HuH-7 (cell line): ENCODE measurements at places on chromosomes 13 and 19.

DNA sequence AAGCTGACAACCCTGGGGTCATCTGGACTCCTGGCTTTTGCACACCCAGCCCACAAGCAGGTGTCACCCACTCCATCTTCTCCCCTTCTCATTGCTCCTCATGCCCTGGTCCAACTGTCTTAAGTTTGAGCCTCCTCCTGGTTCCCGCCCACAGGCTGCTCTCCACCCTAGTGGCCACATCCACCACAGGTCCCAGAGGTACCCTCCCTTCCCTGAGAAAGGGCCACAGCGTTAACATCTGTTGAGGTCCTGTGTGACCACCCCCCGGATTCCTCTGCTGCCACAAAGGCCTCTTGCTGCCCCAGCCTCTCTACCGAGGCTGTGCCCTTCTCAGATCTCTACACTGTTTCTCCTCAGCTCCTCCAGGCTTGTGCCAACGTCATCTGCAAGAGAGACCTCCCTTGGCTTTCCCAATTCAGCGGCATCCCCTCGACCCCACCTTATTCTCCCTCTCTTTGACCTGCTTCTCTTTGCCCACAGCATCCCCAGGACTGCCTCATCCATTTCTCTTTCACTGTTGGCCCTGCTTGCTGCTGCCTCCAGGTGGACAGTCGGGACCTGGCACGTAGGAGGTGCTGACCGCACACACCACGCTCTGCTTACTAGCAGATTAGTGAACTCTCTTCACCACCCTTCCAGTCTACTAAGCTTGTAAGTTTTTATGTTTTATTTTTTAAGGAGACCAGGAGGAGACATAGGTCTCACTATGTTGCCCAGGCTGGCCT lies 33.3 kb downstream of the SUGP2 start:
- DNase-seq = peak; percentile 60

- DNase-seq = no peak
These were observed 18.3 kb upstream of the EIF3G start for GRCh38 chr19:10137751-10138682.

- no peak for DNase-seq
These were observed 3.7 kb upstream of the LYPD3 start for GRCh38 chr19:43469160-43469480.

DNA sequence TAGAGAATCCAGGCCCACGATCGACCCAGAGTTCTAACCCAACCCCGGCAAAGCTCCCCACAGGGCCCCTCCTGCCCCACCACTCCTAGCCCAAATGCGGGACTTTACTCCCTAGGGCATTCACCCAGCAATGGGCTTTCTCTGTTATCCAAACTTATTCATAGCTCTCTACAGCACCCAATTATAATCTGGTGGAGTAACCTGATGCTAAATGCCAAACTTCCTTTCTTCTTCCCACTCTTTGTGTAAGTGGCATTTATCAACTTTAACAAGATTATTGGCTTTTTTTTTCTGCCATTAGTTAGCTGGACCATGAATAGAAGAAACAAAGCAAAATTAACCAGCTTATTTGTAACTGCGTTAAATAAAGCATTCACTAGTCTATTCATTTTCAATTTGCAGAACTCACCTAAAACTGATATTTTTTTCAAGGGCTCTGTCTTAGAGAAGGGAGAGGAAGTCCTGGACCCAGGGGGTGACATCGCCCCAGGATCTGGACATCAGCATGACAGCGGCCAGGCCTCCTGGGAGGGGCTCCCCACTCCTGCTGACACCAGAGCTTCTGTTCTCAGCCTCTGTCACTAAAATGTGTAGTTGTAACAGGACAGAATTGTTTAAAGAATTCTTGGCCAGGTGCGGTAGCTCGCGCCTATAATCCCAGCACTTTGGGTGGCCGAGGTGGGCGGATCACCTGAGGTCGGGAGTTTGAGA lies 1.5 kb downstream of the FAM124A start:
- DNase-seq = no peak

DNA sequence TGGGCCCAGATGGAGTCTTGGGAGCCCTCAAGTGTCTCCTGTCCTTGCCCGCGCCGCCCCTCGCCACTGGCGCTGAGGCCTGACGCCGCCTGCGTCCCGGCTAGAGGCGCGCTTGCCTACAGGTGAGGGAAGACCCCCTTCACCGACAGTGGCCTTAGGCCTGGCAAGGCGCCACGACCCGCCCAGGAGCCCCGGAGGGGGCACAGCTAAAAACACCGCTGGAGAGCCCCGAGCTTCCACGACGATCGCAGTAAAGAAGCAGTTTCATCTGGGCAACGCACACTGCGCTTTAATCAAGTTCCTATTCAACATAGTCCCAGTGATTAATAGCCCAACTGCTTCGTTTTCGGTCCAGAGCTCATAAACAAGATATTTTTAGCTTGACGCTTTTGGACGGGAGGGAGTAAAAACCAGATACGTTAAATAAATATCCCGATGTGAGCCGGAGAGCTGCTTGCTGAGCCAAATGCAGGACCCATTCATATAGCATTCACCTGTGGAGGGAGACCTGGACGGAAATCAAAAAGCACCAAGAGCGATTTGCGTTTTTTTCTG lies 1.5 kb upstream of the CEBPA start:
- no peak for DNase-seq

DNA sequence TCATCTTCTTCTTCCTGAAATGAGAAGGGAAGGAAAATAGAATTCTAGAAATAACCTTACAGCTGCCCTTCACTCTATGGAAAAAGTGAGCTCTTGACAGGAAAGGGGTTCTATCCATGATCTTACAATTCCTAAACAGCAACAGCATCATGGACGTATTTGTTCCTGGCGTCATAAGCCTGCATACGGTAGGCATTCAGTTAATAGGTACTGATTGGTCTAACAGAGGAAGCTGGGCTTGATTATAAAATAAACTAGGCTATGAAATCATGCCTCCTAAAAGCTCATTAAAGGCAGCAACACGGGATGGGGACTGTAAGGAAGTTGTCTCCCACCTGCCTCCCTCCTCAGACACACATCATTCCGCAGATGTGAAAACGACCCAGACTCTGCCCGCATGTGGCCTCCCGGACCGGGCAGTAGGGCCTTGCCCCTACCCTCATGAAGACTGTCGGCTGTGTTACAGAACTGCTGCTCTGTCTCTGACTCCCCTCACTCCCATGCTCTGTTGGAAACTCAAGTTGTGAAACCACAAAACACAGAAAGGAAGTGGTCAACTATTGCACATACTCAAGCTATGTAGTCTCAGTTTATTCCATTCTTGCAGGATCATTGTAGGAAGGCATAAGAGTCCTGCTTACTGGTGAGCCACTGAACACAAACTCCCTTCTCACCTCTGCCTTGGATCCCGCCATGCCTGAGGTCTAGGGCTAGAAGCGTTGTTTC lies 129.8 kb downstream of the DLEU7 start:
- DNase-seq = no peak

DNA sequence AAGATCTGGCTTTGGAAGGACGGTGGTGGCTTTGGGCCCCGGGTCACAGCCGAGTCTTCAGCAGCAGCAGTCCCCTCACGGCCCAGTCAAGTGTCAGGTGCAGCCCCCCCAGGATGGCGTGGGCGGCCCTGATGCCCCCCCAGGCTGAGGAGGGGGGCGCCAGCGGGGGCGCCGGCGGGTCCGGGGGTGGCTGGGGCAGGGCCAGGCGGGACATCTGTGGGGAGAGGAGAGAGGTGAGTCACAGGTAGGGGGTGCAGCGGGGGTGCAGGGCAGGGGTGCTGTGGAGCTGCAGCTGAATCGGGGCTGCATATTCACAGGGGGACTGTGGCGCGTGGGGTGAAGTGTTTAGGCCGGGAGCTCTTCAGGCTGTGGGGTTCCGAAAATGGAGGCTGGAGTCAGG lies 2.9 kb upstream of the GARIN5B start:
- no peak for DNase-seq

DNA sequence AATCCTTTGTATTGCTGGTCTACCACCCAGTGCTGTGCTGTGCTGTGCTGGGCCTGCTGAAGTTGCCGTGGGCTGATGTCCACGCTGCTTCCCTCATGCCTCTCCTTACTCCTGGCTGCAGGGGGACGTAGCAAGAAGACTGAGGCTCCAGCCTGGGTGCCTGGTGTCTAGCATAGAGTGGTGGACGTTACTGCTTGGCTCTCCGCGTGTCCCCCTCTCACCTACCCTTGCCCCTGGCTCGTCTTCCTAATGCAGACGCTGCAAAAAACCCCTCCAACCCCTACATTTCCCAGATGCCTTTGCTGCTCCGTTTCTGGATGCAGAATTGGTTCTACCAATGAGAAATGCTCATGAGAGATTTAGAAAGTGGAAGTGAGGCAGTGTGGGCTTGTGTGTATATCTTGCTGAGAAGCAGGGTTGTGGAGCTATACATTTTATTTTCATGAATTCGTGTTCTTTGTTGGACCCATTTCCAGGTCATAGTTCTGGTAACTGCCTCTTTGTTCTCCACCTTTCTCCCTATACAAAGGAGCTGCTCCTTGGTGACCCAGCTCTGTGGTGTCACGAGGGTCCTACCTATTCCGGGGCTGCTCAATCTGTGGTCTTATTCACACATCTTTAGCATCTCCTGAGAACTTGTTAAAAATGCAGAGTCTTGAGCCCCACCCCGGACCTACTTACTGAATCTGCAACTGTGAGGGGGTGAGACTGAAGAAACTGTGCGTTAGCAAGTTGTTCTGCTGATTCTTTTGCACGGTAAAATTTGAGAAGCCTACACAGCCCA lies 7.9 kb upstream of the DENND1C start:
- DNase-seq = no peak

- DNase-seq = no peak
These were observed 17.2 kb upstream of the JUND start for GRCh38 chr19:18298601-18299000.

GRCh38 chr19:35451338-35452096 lies 3.5 kb downstream of the FFAR2 start:
- DNase-seq = no peak

DNA sequence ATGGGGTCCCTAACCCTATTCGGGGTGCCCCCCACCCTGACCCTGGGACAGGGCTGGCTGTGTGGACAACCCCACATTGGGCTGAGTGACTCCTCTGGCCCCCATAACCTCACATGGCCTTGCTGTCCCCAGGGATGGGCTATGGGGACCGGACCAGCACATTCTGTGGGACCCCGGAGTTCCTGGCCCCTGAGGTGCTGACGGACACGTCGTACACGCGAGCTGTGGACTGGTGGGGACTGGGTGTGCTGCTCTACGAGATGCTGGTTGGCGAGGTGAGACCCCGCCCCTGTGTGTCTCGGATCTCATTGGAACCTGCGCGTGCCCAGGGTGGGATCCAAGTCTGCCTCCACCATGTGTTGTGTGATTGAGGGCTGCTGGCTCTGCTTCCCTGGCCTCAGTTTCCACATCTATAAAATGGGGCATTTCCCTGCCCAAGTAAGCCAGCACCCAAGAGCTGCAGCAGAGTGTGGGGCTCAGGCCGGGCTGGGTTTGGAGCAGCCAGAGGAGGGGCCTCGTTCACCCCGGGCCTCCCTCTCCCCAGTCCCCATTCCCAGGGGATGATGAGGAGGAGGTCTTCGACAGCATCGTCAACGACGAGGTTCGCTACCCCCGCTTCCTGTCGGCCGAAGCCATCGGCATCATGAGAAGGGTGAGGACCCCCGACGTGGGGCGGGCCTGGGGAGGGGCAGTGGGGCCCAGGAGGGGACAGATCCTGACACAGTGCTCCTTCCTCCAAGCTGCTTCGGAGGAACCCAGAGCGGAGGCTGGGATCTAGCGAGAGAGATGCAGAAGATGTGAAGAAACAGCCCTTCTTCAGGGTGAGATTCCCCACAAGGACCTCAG lies 4.9 kb downstream of the PTGER1 start:
- DNase-seq = no peak

- DNase-seq = no peak
These were observed 7.9 kb downstream of the CLDN10 start for GRCh38 chr13:95560387-95560786.

GRCh38 chr19:41111296-41111695 lies 2.9 kb upstream of the CYP2F1 start:
- no peak for DNase-seq

DNA sequence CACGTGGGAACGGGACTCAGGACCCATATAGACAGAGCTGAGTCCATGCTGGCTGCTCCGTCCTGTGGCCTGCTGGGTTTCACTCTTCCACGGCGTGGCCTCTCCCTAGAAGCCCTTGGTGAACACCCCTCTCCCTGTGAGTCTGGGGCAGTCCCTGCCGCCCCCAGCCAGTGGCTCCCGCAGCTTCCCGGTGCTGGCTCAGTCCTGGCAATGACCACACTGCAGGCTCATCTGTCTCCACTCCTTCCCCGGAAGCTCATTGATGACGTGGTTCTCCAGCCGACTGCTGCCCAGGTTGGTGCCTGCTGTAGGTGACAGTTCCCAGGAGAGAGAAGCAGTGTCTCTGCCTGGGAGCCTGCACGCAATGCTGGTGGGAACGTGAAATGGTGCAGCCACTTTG lies 2.1 kb upstream of the TEX29 start:
- no peak for DNase-seq

GRCh38 chr13:21033856-21034602 lies 27.4 kb downstream of the LATS2 start:
- DNase-seq = no peak

DNA sequence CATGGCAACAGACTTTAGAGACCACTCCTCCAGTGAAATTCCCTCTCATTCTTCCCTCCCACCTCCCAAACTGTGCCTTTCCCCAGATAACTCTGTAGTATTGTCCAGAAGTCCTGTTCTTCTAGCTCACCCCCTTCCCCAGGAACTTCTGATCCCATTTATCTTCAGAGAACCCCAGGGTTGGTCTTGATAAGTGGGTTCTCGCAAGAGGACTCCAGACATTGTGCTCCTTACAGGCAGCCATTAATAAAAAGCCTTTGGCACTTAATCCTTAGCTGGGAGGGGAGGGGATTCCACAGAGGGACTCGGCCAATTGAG lies 1.9 kb downstream of the LTBP4 start:
- no peak for DNase-seq

DNA sequence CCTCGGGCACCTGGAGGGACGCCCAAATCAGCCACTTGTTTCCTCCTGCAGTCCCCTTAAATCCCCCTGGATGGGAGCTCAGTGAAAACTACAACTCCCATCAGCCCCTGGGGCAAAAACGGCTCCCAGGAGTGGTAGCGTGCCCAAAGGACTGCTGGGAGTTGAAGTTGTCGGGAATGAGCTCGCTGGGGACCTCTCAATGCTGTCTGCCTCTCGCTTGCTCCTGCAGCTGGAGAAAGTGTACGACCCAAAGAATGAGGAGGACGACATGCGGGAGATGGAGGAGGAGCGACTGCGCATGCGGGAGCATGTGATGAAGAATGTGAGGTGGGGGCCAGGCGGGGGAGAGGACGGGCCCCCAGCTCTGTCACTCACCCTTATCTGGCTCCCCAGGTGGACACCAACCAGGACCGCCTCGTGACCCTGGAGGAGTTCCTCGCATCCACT lies 14.7 kb upstream of the DHDH start:
- no peak for DNase-seq

- peak; percentile 19 for DNase-seq
These were observed 80.1 kb downstream of the KLF5 start for GRCh38 chr13:73138638-73139491.
